LoVo (cell line): ENCODE measurements at places on chromosomes 7 and 10.

GRCh38 chr7:11228515-11228914 lies 254.8 kb downstream of the PHF14 start:
- DNase-seq: no peak

GRCh38 chr7:49398746-49399145 lies 374.7 kb upstream of the VWC2 start:
- DNase-seq: no peak

DNA sequence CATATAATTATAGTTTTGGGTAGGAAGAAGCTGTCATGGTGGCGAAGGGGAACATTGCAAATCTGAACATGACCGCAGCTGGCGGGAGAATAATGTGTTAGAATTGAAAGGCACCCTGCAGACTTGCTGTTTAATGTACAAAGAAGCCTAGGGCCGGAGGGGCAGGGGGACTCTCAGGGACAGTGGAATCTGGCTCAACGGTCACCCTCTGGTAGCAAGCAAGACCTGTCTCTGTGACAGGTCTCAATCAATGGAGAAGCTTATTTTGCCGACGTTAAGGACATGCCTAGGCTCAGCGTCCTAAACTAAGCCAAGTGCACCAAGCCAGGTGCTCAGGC lies 177.3 kb downstream of the NSUN6 start:
- DNase-seq: no peak

DNA sequence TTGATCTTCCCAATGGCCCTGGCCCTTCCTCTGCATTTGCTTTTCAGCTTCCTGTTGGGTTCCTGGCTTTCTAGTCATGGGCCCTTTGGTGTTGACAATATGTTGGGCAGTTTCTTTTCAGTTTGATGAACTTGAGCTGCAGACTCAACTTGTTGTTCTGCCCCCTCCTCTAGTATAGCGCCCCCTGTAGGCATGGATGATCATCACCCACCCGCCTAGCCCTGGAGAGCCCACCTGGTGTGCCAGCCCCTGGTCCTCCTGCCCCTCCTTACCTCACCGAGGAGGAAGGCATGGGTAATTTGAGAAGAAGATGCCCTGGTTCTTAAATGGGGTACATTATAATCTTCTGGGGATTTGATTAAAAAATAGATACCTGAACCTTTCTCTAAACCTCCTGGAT lies 271.2 kb downstream of the SNX10 start:
- DNase-seq: no peak

DNA sequence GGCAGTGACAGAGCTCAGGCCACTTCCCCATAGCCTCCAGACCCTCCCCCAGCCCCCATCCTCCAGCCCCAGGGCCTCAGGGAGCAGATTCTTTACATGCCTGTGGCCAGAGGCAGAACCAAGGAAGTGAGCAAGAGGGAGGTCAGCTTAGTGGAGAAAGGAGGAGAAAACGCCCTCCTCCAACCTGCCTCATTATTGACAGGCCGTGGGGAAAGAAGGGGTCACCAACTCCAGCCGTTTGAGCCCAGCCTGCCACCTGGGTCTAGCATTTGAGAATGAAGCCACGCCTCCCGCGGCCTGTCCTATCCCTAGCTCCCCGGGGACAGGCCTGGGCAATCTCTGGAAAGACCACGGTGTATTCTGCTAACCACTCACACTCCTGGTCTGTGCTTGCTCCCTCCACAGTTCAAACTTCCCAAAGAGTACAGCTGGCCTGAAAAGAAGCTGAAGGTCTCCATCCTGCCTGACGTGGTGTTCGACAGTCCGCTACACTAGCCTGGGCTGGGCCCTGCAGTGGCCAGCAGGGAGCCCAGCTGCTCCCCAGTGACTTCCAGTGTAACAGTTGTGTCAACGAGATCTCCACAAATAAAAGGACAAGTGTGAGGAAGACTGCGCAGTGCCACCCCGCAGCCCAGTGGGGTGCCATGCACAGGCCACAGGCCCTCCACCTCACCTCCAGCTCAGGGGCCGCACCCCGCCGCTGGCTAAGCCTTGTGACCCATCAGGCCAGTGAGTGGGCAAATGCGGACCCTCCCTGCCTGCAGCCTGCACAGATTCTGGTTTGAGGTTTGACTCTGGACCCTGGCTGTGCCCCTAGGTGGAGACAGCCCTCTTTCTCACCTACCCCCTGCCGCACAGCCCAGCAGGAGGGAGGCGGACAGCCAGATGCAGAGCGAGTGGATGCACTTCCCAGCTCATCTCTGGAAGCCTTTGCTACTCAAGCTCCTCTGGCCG lies 14.3 kb upstream of the TRIM8 start:
- DNase-seq: peak; percentile 13

- peak; percentile 72 for DNase-seq
Observed at GRCh38 chr7:74452748-74453321, 871 bp upstream of the GTF2IRD1 start.

DNA sequence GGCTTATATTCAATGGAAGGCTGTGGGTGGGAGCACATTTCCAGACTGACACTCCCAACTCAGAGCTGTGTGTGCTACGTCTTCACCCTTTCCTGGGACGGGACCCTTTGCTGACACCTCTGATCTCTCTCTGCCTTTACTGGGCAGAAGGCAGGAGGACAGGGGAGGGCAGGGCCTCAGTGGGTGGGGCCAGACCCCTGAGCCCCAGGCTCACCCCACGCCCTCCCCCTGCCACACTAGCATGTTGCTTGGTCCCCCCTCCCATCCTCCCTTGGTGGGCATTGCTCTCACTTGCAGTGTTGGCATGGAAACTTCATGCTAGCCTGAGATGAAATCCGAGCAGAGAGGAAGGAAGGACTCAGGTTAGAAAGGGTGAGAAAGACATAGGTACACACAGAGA lies 18.4 kb downstream of the TMEM273 start:
- no peak for DNase-seq

DNA sequence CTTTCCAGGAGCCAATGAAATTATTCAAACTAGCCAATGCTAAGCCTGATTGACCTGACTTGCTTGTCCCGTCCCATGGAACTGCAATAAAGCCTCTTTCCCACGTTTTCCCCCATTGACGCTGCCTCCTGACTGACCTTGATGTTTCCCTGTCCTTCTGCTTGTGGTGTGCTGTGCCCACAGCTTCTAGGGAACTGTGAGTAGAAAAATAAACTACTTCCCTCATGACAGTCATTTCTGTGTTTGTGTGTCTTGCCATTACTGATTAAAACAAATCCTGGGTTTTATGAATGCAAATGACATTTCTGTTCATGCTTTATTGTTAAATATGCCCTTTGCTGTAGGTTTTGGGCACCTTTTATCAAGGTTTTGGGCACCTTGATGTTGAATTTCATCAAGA lies 91.3 kb upstream of the ABI1 start:
- DNase-seq: no peak

- DNase-seq: no peak
Observed at GRCh38 chr7:33904681-33905388, 504 bp upstream of the BMPER start.

DNA sequence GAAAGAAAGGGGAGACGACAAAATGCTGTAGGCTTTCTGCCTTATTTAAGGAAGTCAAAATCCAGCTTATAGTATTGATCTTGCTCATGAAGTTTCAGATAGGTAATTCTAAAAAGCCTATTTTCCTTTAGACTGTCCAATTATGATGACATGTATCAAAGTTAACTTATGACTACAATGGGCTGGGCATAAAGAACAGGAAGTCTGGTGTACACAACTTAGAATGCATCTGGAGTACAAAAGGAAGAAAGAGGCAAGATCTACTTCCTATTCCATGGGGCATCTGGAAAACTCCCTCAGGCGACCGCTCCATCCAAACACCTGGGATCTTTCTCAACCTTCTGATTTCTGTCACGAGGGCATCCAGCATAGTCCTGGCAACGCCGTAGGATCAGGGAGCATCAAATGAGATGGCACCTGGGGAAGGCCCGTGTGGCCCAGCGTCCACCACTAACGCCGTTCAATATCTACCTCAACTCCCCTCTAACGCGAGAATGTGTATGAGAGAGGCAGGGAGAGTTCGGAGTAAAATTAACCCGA lies 512 bp downstream of the FAM24B start:
- DNase-seq: no peak

GRCh38 chr10:27612551-27613035 lies 108.5 kb downstream of the RAB18 start:
- no peak for DNase-seq

DNA sequence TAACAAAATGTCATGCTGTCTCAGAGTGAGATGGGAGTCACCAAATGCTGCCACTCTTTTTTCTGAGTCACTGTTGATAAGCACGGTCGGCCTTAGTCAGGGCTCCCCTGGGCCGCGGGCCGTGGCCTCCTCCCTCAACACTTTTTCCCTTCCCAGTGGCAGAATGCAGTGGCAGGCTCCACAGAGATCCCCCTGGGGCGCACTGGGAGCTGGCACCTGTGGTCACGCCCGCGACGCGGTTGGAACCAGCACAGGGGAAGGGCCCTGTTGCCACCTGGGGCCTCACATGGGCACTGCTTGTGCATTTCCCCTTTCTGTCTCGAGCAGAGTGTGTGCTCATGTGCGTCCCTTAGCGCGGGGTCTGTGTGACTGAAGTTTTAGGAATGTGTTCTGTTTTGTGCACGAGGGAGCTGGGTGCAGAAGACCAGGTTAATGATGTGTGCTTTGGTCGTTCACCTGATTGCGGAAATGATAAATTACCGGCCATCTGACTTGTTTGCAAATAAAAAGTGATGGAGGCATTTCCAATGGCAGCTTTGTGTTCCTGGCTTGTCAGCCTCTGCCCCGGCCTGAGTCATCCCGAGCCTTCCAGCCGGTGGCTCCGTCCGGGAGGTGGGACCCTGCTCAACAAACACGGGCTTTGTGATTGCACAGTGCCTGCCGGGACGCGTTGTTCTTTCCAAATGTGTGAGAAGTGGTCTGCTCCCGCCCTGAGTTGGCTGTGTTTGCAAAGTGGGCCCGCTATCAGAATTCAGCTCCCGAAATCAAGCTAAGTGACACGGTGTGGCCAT lies 100.7 kb downstream of the NKX6-2 start:
- no peak for DNase-seq

- peak; percentile 42 for DNase-seq
Observed at GRCh38 chr7:120926943-120927346, 23.6 kb upstream of the ING3 start.

- DNase-seq: no peak
Observed at GRCh38 chr7:2596464-2597272, 35.1 kb upstream of the TTYH3 start.

DNA sequence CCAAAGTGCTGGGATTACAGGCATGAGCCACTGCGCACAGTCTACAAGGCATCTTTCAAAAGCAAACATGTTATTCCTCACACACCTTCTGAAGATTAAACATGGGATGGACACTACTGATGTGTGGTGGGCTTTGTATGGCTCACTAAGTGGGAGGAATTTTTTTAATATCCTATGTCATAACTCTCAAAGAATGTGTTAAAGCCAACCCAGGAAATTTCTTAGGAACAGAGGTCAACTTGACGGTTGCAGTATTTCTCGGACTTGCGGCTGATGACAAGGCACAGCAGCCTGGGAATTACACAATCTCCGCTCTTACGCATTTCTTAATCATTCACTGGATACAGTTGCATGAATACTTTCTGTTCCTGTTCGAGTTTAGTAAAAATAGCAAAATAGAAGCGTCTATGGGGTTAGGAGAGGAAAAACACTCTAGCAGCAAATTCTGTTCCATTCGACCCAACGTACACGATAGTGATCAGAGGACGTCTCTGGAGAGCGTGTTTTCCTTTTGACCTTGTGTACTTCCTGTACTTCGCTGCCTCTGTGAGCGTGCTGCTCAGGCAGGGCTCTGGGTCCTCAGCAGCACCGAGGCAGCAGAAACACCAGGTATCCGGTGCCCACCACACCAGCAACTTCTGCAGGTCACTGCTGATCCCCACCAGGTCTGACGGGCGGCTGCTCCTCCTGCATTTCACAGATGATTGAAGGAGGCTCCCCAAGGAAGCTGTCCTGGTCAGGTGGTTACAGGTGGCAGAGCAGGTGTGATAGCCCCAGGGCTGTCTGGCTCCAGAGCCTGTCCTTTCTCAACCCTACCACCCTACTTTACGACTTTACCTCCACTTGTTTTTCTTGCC lies 26.4 kb upstream of the SRGN start:
- peak; percentile 6 for DNase-seq

DNA sequence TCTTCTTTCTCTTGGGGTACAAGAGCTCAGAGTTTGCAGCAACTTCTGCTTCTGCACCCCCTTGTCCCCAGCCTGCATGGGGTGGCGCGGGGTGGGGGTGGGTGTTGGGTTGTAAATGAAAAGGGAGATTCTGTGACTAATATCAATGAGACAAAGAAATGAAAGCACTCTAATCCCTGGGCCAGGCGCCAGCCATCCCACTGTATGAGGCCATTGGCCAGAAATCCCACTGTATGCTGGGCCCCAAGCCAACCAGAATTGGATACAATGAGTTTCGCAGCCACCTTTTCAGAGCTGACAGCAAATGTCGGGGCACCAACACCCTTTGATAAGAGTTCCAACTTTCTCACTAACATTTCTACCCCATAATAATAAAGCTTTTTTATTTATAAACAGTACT lies 10.9 kb upstream of the PTN start:
- no peak for DNase-seq

- no peak for DNase-seq
Observed at GRCh38 chr10:121732172-121732571, 133.9 kb upstream of the FGFR2 start.
